Left renal pelvis (tissue), 4 donors: ENCODE measurements at places on chromosomes 7 and 10. TPM values are rescaled to one million over a fixed set of nuclear protein-coding genes. Genes with fewer than 3 reads are reported as not detected.

Gene EVX1
- not detected for polyA plus RNA-seq

- DNase-seq: no peak
Observed at GRCh38 chr10:20877986-20878983, 18.8 kb downstream of the NEBL start.

DNA sequence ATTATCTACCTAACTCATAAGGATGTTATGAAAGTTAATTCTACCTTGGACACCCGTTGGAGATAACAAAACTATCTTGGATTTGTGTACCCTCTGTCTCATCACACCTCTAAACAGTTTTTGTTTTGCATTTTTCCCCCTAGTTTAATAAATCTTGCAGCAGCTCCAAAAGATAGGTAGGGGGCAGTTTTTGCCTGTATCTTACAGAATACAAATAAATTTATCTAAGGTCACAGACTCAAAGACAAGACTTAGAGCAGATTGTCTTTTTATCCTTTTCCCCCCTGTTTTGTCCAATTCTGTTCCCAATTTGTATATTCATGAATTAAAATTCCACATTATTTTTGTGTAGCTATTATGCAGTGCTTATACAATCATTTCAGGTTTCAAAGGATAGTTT lies 5.0 kb upstream of the SORCS1 start:
- no peak for DNase-seq

DNA sequence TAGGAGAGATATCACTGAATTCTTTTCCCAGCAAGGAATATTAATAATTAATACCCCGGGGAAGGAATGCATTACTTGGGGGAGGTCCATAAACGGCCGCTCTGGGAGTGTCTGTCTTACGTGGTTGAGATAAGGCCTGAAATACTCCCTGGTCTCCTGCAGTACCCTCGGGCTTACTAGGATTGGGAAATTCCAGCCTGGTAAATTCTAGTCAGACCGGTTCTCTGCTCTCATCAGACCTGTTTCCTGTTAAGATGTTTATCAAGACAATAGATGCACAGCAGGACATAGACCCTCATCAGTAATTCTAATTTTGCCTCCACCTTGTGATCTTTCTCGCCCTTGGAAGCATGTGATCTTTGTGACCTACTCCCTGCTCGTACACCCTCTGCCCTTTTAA lies 162.8 kb upstream of the KCND2 start:
- DNase-seq: no peak

DNA sequence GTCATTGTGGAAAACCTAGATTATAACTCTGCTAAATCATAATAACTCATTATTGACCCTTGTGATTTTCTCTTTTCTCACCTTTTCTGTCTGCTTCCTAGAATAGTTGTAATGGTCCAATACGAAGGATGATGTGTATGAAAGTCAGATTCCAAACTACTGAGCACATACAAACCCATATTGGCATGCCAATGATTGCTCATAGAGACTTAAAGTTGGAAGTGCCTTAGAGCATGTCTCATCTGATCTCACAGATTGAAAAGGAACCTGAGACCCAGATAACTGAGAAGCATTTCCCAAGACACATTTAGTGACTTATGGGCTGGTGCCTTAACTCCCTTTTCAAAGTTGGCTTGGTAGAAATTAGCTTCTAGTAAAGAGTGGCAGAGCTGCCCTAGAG lies 594.3 kb downstream of the REEP3 start:
- DNase-seq: no peak

- no peak for DNase-seq
Observed at GRCh38 chr7:70975754-70976153, 156.2 kb upstream of the GALNT17 start.

Gene TFR2
- polyA plus RNA-seq: 1.1 TPM

- no peak for DNase-seq
Observed at GRCh38 chr10:74530981-74531380, 295.4 kb upstream of the KAT6B start.

Gene SUN3
- polyA plus RNA-seq: not detected

Gene NUTM2A
- 1.5 TPM for polyA plus RNA-seq

- DNase-seq: no peak
Observed at GRCh38 chr7:133857376-133858119, 269.6 kb upstream of the LRGUK start.

GRCh38 chr7:103521937-103522336 lies 75.9 kb upstream of the SLC26A5 start:
- DNase-seq: no peak

Gene CDHR1
- polyA plus RNA-seq: 1.2 TPM

DNA sequence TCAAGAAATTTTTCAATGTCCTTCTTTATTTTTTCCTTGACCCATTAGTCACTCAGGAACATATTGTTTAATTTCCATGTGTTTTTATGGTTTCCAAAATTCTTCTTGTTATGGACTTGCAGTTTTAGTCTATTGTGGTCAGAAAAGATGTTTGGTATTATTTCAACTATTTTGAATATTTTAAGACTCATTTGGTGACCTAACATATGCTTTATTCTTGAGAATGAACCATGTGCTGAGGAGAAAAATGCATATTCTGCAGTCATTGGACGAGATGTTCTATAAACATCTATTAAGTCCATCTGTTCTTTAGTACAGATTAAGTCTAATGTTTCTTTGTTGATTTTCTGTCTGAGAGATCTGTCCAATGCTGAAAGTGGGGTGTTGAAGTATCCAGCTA lies 42.3 kb upstream of the MDFIC start:
- no peak for DNase-seq

GRCh38 chr10:784403-785088 lies 95.1 kb upstream of the DIP2C start:
- no peak for DNase-seq

Gene VAX1
- polyA plus RNA-seq: not detected

GRCh38 chr10:1070919-1071318 lies 14.7 kb downstream of the WDR37 start:
- no peak for DNase-seq

DNA sequence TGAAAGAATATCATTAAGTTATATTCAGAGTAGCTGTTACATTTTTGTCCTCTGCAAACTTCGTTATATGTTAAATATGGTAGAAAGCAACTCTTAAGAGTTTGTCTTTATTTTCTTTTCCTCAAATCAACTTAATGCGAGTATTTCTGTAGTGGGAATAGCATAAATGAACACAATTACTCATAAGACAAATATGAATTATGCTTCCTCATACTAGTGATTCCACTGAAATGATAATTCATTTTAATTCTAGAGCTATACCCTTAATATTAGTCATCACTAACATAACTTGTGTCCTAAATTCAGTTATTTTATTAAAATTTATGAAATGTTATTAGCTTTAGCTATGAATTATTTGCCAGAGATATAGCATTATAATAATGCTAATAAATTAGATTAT lies 820.6 kb upstream of the KCND2 start:
- DNase-seq: no peak

Gene PRKAR2B
- polyA plus RNA-seq: 41.8 TPM

DNA sequence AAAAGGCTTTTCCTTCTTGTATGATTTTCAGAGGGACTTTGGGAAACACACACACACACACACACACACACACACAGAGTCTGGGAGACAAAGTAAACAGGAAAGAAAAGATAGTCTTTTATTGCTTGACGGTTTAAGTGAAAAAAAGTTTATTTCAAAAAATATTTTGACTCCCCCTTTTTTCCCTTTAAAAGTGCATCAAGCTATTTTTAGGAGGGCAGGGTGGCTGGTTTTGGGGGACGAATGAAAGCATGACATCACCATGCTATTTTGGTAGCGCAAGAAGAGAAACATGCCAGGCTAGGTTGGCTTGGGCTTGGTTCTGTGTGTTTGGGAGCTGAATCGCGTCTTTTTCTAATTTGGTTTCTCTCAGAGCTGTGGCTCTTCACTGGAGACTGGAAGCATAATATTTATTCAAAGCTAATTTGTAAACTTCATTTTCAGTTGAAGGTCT lies 129.2 kb downstream of the BAMBI start:
- DNase-seq: no peak

DNA sequence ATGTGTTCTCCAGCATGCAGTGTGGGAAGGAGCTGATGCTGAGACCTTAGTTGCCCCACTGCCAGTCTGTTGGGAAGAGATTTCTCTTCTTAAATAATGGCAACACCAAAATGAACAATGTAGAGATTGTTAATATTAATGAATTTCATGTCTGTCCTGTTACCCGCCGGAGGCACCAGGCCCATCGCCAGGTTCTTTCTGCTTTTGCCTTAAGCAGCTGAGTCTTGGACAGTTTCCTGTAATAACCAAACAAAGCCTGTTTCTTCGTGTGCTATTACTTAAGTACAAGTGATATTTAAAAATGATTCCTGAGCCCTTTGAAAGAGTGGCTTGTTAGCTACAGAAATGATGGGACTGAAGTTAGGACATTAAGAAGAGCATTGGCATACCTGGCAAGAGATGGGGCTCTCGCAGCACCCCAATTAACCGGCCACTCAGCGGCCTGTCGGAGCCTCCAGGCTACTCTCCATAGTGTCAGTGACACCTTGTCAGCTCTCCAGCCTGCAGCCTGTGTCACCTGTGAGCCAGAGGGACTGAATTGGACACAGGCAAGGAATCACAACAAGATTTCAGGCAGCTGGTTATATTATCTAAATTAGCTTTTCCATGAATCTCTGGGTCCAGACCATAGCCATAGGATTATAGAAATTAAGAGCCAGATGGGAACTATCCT lies 142.0 kb downstream of the CELF2 start:
- DNase-seq: no peak

- no peak for DNase-seq
Observed at GRCh38 chr10:45439365-45439764, 65.3 kb downstream of the ALOX5 start.

Gene NUTM2B
- polyA plus RNA-seq: 3.5 TPM

GRCh38 chr10:4663162-4663992 lies 162.6 kb upstream of the AKR1E2 start:
- DNase-seq: no peak

- no peak for DNase-seq
Observed at GRCh38 chr7:154864523-154864891, 138.4 kb downstream of the PAXIP1 start.

Gene PDZD8
- 46.5 TPM for polyA plus RNA-seq

Gene C10orf67
- 1.9 TPM for polyA plus RNA-seq

Gene PPP1R9A
- 10.5 TPM for polyA plus RNA-seq

Gene NEBL
- polyA plus RNA-seq: 25.4 TPM

GRCh38 chr10:115514895-115515294 lies 421.7 kb downstream of the ATRNL1 start:
- DNase-seq: no peak

Gene PPP1R17
- not detected for polyA plus RNA-seq

Gene PON3
- 1.8 TPM for polyA plus RNA-seq

DNA sequence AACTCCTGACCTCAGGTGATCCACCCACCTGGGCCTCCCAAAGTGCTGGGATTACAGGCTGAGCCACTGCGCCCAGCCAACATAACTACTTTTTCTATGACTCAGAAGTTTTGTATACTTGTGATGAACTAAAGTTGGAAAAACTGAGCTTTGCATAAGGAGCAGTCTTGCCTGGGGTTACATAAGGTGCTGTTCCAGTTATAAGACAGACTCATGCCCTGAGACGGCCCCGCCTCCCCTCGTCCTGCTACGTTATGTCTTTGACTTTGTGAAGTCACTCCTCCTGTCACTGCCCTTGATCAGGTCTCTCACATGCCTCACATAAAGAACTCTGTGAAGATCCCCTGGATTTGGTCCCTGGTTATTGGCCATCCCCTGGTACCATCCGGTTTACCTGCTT lies 40.4 kb upstream of the OPN4 start:
- DNase-seq: no peak
